ENCODE measurements at places on chromosomes 1 and 21.

DNA sequence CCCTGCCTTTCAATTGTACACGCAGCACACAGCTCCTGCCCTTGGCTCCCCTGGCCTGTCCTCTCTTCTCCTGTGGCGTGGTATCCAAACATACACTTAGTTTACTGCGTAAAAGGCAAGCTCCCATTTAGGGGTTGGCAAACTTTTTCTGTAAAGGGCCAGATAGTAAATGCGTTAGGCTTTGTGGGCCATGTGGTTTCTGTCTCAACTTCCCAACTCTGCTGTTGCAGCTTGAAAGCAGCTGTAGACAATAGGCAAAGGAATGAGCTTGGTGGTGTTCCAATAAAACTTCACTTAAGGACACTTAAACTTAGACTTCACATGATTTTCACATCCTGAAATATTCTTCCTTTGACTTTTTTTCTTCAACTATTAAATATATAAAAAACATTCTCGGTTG, 63.3 kb downstream of the RHOU start:
- DNase-seq: no peak

DNA sequence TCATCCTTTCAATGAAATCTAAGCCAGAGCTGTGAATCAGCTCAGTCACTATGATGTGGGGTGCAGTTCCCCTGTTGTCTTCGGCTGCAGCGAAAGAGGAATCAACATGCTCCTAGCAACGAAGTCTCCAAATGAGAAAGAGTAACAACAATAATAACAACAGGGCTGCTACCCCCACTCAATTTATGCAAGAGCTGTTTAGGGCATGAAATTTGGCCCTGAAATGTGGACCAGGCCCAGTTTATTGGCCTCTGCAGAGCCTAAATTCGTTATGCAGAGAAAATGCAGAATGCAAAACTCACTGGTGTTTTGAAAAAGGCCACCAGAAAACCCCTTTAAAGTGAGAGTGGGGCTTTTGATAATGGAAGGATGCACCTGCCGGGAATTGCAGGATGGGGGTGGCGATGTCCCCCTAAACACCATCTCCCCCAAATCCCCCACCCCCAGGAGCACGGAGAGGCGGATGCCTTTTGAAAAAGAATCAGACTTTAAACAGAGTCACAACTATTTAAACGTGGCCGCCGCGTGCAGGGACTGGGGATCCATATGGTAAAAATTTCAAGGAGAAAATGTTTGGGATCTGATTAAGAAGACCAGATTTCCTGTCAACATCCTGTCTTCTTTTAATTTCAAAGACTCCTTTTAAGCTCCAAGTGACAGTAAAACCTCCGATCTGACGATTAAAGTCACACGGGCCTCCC, 1.9 kb downstream of the RUNX3 start:
- no peak for DNase-seq

GRCh38 chr1:103945774-103946173, 196.1 kb downstream of the AMY1C start:
- DNase-seq: no peak

GRCh38 chr1:76905876-76906595, 38.8 kb downstream of the ST6GALNAC5 start:
- no peak for DNase-seq

DNA sequence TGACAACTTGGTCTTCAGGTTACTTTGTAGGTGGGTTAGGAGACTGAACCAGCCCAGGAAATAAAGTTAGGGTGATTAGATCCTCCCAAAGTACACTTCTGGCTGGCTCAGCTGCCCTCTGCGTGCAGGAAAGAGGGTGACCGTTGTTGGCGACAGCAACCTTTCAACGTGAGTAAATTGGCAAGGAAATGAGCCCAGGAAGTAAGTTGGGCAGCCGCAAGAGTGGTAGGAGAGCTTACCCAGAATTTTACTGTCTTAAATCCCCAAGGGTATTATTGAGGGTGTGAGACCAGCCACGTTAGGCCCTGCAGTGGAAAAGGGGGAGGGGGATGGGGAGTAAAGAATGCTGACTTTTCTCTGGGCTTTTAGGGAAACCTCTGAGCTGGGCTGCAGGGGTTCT, 1.6 kb downstream of the TENT5C start:
- DNase-seq: peak; percentile 39

- peak; percentile 85 for DNase-seq
Measured at GRCh38 chr1:77888081-77888780, at the start of gene NEXN. TSS of gene NEXN (plus strand) at chr1:77888624. CDS start at chr1:77916107, 27,483 bp downstream.

DNA sequence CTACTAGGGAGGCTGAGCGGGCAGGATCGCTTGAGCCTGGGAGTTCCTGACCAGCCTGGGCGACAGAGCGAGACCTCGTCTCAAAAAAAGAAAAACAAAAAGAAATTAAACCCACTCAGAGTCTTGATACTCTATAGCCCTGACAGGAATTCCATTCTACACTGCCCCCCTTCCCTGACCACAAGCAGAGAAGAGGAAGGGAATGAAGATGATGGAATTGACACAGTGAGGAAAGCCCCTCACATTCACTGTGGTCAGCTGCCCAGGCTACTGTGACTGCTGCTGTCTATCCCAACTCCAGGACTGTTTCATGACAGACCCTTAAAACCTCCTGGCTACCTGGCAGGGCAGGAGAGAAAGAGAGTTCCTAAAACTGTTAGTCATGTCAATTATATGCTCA, 12.1 kb downstream of the LIN9 start:
- DNase-seq: no peak

- peak; percentile 20 for DNase-seq
Measured at GRCh38 chr1:232378266-232379062, 251.5 kb downstream of the SIPA1L2 start.

DNA sequence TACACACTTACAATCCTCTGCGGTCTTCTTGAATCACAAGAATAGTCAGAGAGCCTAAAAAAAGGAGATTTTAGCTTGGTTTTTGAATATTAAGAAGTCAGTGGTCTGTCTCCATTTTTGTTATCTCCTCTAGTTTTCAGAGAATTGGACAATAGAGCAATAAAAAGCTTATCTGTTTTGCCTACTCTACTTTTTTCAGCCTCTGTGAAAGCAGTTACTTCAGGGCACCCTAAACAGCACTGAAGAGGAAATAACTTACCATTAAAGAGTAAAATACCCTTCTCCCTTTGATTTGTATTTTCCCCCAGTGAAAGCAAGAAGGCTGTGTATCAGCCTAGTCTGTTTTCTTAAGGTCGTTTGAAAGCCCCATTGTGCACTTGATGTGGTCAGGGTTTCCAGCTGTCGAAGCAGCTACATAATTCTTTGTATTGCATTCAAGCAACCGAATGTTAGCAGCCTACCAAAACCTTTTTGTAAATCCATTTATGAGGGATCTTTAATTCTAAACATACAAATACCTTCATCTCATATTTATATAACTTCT, 1.0 kb downstream of the NTMT2 start:
- DNase-seq: peak; percentile 21

GRCh38 chr1:175881246-175881976, 138.0 kb upstream of the TNR start:
- DNase-seq: no peak

DNA sequence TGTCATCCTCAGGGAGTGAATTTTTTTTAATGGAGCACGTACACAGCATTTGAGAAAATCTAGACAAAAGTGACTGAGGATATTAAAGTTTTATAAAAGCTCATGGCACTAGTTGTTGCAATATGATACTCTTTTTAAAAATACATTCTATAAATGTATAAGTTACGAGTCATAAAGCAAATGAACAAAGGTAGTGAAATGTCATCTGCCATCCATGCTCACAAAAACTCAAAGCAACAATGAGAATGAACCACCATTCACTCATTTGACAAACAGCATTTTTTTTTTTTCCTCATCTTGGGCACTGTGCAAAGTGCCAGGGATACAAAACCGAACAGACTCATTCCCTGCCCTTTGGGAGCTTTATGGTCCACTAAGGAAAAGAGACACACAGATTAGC, 38.7 kb downstream of the GPR137B start:
- DNase-seq: no peak

All from Daoy (cell line).